ENCODE measurements at places on chromosomes 16 and 17.

- peak; percentile 64 for DNase-seq
These were observed at the start of gene CTCF for GRCh38 chr16:67562526-67562917. Gene CTCF, plus strand, starts transcription at chr16:67562526. Its CDS starts 48,307 bp downstream, at chr16:67610833.

- DNase-seq = no peak
These were observed 50.4 kb downstream of the OR1D5 start for GRCh38 chr17:3012926-3013581.

GRCh38 chr17:11493936-11494335 lies 104.3 kb upstream of the DNAH9 start:
- no peak for DNase-seq

DNA sequence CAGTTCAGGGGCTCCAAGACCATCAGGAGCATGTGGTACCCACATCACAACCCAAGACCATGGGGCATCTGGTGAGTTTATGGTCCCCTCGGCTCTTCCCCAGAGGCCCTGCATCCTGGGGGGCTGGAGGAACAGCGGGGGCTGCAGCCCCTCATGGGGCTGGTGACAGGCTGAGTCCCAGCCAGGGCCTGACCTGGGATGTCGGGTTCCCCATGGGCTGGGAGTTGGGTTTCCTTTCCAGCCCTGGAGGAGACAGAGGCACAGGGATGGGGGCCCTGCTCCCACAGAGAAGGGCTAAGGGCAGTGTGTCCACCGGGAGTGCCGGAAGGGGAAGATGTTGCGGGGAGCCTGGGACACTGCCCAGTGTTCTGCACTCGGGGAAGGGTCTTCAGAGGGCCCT lies 82.4 kb downstream of the GOSR1 start:
- DNase-seq = no peak

- no peak for DNase-seq
These were observed 12.1 kb downstream of the ABCA9 start for GRCh38 chr17:69048634-69049033.

GRCh38 chr16:7271486-7271885 lies 61.2 kb upstream of the RBFOX1 start:
- DNase-seq = peak; percentile 17

GRCh38 chr16:82082543-82083244 lies 47.6 kb downstream of the HSD17B2 start:
- no peak for DNase-seq

DNA sequence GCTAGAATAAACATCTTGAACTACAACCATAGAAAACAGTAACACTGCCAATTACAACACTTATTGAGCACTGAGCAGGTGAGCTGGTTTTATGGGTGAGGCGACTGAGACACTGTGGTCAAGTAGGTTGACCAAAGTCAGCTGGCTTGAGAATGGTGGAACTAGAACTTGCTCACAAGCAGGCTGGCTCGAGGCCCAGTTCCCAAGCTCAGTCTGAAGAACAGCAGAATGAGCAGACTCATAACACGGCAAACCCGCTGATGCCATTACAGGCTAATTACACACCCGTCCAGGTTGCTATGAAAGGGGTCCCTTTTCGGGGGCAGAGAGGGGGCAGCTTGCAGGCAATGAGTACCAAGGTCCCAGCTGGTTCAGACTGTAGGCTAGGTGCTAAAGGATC lies 6.5 kb downstream of the ZZEF1 start:
- no peak for DNase-seq

DNA sequence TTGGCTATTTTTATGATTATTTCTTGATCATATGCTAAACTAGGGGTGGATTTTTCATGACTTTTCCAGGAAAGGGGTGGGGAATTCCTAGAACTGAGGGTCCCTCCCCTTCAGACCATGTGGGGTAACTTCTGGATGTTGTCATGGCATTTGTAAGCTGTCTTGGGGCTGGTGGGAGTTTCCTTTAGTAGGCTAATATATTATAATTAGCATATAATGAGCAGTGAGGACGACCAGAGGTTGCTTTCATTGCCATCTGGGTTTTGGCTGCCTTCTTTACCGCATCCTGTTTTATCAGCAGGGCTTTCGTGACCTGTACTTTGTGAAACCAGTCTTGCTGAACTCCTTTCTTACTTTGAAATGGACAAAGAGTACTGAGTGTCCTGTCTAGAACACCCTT lies 40.4 kb upstream of the ABCA5 start:
- DNase-seq = no peak

GRCh38 chr17:15238057-15238456 lies 27.1 kb downstream of the PMP22 start:
- DNase-seq = no peak

GRCh38 chr17:81960130-81960958 lies 643 bp downstream of the NOTUM start:
- no peak for DNase-seq

DNA sequence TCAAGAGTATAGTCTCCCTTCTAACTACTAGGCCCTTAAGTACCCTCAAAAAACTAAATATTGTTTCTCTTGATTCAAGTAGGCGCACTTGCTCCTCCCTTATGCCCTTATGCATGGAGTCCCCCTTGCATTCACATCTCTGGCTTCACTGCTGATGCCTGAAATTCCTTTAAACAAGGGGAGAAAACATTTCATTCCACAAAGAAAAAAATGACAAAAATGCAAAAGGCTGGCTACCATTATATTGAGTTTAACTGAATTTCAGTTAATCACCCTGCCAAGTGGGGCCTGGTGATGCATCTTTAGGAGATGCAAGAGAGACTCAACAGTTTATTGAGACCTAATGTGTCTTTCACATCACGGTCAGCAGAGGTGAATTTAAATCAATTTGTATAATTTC lies 35.6 kb downstream of the CRLF3 start:
- peak; percentile 31 for DNase-seq

DNA sequence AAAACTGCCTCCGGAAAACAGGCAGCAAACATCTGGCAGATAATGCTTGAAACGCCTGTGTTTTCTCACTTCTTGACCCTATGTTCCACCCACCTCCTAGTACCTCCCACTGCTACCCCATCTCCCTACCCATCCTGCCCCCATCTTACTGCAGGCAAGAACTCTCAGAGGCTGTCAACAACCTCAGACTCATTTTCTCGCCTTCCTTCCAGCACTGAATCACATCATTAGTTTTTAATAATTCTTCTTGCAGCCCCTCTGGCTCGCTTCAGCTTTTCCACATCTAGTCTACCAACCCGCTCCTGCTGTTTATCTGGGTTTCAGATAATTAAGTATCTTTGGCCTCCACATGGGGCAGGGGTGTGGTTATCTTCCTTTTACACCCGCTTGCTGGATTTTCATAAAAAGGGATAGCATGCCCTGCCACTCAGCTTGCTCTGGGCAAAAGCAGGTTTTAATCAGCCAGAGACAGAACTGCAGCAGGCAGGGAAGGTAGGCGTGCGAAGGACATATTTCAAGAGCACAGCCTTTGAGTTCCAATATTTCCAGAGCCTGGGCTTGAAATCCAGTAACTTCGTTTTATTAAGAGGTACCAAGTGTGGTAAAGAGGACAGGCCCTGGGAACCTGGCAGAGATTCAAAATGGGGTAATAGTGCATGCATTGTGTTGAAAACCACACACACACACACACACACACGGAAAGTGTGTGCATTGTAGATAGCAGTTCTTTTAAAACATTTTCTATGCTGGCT lies 87.5 kb downstream of the BMERB1 start:
- DNase-seq = no peak

- no peak for DNase-seq
These were observed 24.8 kb downstream of the MYO18A start for GRCh38 chr17:29155227-29155965.

GRCh38 chr17:17540278-17540906 lies 44.2 kb upstream of the RASD1 start:
- no peak for DNase-seq

GRCh38 chr17:47708864-47709541 lies 15.0 kb downstream of the TBKBP1 start:
- DNase-seq = no peak

DNA sequence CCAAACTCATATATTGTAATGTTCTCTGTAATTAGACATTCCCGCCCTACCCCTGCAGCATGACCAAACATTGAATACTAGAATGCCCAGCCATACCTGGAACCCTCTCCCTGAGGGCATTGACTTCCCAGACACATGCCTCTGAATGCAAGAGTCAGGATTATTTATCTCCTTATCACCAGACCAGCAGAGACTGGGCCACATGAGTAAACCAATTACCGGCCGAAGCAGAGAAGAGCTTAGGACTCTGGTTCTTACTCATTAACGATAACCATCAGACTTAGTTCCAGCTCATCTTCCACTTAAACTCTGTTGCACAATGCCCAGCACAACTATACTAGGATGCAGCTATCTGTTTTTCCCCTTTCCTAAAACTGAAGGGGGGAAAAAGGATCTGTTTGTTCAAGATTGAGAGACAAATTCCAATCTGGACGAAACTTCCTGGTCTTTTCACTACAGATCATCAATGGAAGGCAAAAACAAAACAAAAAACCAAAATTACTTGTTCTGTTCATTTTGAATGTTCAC lies 88.2 kb upstream of the CORO6 start:
- DNase-seq = no peak

GRCh38 chr16:31187808-31188189 lies 7.9 kb downstream of the FUS start:
- DNase-seq = no peak

- DNase-seq = no peak
These were observed 6.9 kb upstream of the WDR59 start for GRCh38 chr16:74991593-74992403.

GRCh38 chr17:1627182-1627981 lies 1.3 kb downstream of the SLC43A2 start:
- no peak for DNase-seq

- no peak for DNase-seq
These were observed 58.3 kb downstream of the ABCC1 start for GRCh38 chr16:16007743-16008111.

- DNase-seq = peak; percentile 70
These were observed 2.5 kb upstream of the GSE1 start for GRCh38 chr16:85610446-85611193.

- no peak for DNase-seq
These were observed 10.2 kb downstream of the FOXF1 start for GRCh38 chr16:86520317-86521210.

- no peak for DNase-seq
These were observed 32.0 kb upstream of the AQP8 start for GRCh38 chr16:25184771-25185170.

- DNase-seq = no peak
These were observed 115.1 kb upstream of the SDK2 start for GRCh38 chr17:73759324-73759723.

- no peak for DNase-seq
These were observed 787.4 kb downstream of the KCNJ2 start for GRCh38 chr17:70956726-70957125.

DNA sequence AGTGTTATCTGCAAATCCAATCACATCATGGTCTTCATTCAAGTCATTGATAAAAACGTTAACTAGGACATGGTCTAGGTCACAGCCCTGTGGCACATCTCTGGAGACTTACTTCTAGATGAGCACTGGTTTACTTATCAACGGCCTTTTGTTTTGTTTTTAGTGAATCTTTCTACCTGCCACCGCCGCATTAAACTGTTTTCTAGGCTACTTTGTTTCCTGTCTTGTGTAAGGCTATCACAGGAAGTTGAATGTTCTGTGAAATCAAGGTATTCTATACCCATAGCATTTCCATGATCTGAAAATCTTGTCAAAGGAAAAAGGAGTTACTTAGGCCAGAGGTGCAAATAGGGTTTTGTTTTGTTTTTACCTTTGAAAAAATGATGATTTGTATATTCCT lies 26.9 kb downstream of the SOCS3 start:
- DNase-seq = no peak

DNA sequence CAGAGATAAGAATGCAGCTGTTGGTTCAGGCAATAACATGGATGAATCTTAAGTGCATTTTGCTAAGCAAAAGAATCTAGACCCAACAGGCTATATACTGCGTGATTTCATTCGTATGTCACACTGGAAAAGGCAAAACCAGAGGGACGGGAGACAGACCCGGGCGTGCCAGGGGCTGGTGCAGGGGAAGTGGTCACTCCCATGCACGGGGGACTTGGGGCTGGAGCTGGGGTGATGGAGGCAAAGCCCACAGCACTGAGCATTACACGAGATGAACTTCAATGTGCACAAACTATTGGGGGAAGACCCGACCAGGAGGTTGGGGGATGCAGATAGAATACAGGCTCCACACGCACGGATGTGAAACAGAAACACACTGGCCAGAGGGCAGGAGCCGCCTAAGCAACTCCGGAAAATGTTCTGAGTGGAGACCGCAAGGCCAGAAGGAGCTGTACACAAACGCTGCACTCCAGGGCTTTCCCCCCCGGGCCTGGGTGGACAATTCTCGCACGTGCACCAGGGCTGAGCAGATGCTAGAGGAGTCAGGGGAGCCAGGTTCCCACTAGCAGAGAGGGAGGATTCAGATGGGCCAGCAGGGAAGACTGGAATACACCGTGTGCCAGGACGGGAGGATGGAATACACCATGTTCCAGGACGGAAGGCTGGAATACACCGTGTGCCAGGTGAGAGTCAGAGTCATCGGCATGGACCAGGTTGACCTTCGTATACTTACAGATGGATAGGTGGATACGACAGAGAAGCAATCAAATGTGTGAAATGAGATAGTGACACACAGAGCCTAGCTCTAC lies 11.3 kb downstream of the LMF1 start:
- no peak for DNase-seq

- no peak for DNase-seq
These were observed 51.0 kb upstream of the SREBF1 start for GRCh38 chr17:17887752-17888304.

DNA sequence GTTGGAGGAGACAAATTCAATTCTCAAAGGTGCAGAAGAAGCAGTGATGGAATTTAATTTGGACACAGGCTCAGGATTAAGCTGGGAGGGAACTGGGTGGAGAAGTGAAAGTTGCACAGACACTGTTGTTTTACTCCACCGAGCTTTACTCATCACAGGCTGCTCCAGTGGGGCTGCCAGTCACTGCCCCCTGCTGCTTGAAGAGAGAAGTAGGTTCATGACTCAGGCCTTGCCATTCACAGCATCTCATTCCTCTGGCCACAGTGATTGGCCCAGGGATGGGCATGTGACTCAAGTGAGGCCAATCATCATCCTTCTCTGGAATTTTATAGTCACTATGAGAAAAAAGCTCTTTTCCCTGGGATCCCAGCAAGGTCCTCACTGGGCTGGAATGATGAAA lies 11.8 kb downstream of the GNAO1 start:
- DNase-seq = no peak

DNA sequence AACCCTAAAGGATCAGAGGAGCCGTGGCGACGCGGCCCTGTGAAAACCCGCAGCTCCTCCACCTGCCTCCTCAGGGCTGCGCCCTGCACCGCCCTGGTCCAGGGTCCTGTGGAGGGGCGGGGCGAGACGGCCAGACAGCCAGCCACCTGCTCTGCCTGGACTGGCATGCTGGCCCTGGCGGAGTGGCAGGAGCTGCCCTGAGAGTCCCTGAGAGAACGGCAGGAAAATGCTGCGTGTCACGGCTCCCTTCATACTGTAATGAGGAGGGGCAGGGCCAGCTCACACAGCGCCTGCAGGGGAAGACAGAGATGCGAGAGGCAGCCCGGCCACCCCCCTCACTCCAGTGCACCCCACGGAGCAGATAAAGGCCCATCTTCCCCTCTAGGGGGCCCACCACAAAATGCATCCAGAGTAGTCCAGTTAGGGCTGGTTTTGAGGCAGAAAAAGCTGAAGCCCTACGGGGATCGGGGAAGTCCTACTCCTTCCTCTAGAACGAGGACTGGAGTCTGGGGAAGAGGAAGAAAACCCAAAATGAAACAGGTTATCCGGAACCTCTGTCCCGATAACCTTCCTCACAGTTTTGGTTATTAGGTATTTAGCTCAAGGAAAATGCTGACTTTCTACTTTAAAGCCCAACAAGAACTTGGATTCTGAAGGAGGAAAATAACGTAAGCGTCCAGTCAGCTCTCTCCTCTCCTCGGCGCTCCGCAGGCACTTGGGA lies 97.6 kb upstream of the DNAH17 start:
- no peak for DNase-seq

All from fibroblast of skin of left biceps (primary cell).